ENCODE measurements at places on chromosomes 16 and 17.

- peak; percentile 71 for ATAC-seq
Observed at GRCh38 chr16:68590201-68590994, 51.3 kb downstream of the ZFP90 start.

- no peak for ATAC-seq
Observed at GRCh38 chr16:82160226-82160625, 9.8 kb downstream of the MPHOSPH6 start.

GRCh38 chr17:34259146-34259545 is 4.1 kb downstream of the CCL2 start:
- ATAC-seq, result no peak

- no peak for ATAC-seq
Observed at GRCh38 chr17:51124640-51125503, 4.2 kb upstream of the SPAG9 start.

DNA sequence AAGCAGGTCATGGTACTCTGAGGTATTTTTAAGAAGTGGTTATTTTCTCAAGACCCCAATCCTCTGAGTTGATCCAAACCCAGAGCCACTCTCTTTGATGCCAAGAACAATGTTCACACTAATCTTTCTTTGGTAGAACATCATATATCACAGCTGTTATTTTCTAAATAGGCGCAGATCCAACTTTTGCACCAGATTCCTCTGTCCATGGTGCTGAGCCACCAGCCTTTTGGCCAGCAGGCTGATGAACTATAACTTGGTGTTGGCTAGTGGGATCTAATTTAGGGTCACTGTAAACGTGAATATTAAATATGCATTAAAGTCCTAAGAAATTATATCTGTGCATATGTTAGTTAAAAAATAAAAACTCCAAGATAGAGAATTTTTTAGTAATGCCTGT is 7.0 kb upstream of the ZKSCAN2 start:
- no peak for ATAC-seq

DNA sequence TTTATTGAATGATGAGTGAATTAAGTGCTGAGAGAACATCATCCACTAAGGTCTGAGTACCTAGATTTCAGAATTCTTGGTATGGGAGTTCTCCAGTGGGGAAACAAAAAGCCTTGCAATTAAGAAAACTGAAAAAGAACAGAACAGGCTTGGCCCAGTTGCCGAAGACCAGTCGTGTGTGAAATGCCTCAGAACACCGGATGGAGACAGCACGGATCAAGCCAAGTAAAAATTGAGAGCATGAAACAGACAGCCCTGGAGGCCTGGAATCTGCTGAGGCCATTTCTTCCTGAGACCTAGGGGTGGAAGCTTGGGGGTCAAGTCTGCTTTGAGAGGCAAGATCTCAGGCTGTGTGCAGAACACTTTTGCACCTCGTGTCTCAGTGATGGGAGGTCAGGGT is 43.3 kb downstream of the GRIN2A start:
- ATAC-seq, result no peak

- ATAC-seq, result no peak
Observed at GRCh38 chr17:64240261-64240740, 22.8 kb downstream of the TEX2 start.

- ATAC-seq, result no peak
Observed at GRCh38 chr16:19689342-19689741, 28.7 kb downstream of the KNOP1 start.

- ATAC-seq, result no peak
Observed at GRCh38 chr17:14297161-14297851, 3.6 kb upstream of the HS3ST3B1 start.

DNA sequence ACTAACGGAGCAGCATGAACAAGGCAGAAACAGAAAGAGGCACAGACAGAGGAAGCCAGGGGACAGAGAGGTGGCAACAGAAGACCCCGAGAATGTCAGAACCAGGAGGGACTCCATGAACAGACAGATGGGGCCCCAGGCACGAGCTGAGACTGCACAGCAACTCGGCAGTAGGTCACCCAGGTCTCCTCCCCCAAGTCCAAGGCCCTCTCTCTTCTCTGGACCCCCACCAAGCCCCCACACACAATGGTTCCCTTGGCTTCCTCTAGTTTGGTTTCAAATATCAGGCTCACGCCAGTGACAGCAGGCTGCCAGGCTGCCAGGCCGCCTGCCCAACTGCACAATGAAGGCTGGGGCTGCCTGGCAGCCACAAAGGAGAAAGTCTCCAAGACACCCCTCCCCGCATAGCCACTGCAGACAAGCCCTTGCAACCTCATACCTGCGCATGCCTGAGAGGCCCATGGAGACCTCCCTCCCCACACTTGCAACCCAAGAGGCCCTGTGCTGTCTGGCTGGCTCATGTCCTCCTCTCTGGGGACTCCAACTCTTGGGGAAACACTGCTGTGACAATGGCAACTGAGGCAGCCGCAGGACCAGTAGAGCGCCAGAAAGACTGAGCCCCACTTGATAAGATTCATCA is 54.8 kb downstream of the PIMREG start:
- ATAC-seq, result no peak

- no peak for ATAC-seq
Observed at GRCh38 chr17:33520426-33521330, 227.6 kb upstream of the ASIC2 start.

DNA sequence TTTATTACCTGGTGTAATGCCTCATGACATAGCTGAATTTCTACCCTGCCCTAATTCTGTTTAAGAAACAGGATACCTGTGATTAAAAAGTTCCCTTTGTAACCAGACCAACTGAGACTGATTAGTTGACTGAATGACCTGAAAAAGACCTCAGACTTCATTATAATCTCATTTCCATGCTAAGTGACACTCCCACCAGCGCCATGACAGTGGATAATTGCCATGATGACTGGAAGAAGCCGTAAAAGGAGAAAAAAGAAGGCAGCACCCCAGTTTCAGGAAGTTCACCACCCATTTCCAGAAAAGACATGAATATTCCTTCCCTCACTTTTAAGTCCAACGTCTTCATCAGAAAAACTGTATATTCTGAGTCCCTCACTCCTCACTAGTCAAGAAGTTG is 125.6 kb upstream of the HS3ST4 start:
- no peak for ATAC-seq

DNA sequence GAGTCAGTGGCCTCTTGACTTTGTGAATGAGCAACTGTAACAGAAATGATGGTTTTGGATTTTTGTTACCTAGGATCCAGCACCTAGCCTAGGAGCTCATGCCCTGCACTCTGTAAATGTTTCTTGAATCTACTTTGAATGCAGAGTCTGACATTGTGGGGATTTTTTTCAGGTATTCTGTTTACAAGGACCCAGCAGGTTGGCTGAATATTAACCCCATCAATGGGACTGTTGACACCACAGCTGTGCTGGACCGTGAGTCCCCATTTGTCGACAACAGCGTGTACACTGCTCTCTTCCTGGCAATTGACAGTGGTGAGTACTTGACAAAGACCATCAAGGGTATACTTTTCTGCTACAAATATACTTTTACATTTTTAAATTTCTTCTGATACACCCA is 59.8 kb upstream of the HSBP1 start:
- no peak for ATAC-seq

DNA sequence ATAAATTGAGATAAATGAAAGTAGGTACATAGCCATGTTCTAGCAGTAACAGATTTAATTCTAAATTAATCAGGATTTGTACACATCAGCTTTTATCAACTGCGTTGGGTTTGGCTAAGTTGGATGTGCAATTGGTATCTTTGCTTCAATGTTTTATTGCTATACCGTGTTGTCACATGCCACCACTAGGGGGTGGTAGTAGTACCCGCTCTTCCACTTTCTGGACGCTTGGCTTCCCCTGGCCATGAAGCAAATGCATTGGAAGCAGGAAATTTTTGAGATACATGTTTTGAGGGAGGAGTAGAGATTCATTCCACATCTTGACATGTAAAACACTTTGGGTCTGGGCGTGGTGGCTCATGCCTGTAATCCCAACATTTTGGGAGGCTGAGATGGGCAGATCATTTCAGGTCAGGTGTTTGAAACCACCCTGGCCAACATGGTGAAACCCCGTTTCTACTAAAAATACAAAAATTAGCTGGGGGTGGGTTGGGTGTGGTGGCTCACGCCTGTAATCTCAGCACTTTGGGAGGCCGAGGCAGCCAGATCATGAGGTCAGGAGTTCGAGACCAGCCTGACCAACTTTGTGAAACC is 58.6 kb downstream of the EMP2 start:
- peak; percentile 27 for ATAC-seq
